ENCODE measurements at places on chromosomes 3 and 15. TPM values are rescaled to one million over a fixed set of nuclear protein-coding genes. Genes with fewer than 3 reads are reported as not detected.

DNA sequence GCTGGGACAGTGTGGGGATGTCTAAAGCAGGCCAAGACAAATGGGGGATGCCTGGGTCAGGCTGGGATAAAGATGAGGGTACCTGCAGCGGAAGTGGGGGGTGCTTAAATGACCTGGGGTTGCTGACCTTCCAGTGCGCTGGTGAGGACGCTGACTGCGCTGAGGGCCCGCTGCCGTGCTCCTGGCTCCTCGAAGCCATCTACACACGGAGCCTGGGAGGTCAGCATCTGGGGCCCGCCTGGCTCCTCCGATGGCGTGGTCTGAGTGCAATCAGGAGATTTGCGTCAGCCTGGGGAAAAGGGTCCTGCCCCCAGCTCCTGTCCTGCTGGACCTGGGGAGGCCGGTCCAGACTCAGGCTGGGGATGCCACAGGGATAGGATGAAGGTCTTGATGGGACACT lies 50.7 kb downstream of the SCN5A start:
- no peak for DNase-seq

DNA sequence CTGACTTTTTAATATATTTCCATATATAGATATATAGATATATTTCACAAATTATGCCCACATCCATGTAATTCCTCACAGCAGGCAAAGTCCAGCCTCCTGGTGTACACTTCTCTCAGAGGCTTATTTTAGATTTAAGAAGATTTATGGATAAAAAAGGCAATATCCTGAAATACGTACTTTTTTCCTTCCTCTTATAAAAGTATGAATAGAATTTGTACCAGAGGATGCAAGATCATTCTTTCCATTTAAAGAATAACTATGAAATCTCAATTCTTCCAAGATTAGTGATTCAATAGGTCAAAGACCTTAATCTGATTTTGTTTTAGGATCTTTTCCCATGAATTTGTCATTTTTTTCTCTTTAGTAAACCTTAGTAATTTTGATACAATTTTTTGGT lies 597.9 kb upstream of the TBL1XR1 start:
- DNase-seq, result no peak

DNA sequence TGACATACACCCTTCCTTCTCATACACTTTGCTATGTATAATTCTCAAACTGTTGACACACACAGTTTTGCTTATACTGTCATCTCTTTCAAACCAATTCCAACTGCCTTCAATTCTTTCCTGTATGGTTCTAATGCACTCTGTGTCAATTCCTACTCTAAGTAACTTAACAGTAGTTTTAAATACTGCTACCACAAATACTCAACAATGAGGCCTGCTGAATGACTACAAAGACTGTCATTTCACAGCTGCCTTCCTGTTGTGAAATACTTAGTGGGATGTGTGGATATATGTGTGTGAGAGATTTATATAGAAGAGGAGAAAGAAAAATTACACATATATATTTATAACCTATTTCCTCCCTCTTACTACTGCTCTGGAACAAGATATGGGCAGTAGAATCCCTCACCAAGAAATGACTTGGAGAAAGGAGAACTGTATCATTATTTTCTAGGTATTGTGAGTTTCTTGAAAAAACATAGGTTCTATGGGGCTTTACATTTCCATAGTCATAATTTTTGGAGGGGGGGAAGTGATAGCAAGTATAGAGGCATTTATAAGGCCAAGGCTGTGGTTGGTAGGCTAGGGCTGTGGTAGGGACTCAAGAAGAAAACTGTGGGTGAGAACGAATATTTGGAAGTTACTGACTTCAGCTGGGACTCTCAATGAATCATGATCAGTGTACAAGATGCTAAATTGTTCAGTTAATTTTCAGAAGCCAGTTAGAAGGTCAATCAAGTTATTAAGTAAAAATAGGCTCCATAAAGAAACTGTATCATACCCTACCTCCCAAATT lies 88.7 kb downstream of the ANKRD28 start:
- peak; percentile 41 for DNase-seq

DNA sequence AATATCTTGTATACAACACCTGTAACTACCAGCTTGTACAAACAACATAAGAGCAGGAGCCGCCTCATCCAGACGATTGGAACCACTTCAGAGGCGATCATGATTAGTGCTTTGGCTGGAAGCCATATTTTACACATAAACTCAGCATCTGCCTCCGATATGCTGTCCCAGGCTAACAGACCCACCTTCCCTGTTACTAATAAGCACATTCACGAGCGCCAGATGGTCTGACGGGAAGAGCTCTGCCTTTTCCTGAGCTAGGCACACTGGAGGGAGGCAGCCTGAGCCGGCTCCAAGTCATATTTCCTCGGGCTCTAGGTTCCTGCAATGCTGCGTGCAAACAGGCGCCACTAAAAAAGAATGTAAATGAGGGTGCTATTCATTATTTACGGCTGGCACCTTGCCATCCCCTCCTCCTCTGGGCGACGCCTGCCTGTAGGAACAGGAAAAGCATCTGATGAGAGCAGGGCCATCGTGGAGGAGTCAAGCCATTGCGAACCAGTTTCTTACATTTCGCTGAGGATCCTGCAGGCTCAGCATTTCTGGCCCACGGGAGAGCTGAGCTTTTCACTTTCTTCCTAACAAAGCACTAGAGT lies 98.2 kb downstream of the ANXA2 start:
- DNase-seq, result peak; percentile 35

GRCh38 chr3:174430986-174431385 lies 428.1 kb upstream of the NAALADL2 start:
- DNase-seq, result no peak

DNA sequence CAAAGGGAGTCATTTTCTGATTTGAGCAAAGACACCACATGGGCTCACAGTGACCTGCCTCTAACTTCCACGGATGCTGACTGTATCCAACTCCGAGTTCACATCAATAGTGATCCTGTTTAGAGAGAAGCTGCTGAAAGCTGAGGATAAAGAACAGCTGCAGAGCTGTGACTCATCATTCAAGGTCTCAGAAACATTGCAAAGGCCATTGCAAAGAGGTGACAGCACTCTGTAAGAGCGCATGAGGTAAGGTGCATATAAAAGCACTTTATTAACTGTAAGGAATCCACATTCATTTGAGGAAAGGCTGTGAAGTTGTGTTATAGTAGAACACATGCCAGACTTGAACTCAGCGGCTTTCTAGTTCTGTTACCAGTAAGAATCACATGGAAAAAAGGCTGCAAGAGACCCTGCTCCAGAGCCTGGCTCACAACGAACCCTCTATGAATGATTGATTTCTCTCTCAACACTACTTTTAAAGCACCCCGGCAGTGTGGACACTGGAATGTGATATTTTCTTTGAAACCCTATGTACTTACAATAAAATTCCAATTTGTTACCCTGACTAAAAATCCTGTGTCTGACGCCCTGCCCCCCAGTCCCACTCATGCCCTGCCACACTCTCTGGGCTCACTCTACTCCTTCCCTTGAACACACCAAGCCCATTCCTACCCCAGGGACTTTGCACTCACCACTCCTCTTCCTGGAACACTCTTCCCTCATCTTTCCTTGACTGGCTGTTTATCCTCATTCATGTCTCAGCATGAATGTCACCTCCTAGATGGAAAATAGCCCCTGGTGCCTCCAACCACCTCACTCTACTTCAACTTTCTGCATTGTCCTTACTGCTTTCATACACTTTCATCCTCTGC lies 111.2 kb downstream of the LSM3 start:
- DNase-seq, result peak; percentile 86

- DNase-seq, result peak; percentile 68
These were observed 91.8 kb downstream of the TOP2B start for GRCh38 chr3:25572919-25573385.

GRCh38 chr3:14744556-14744955 lies 69.6 kb downstream of the C3orf20 start:
- DNase-seq, result no peak

The TTLL13 gene
- total RNA-seq, result not detected

The PP2D1 gene
- total RNA-seq, result not detected

The PAK6 gene
- total RNA-seq, result not detected

The TMOD2 gene
- total RNA-seq, result 13.3 TPM

The GOLGA6B gene
- total RNA-seq, result not detected

Data from HFFc6 (cell line).